ENCODE measurements at places on chromosomes 5 and 9.

DNA sequence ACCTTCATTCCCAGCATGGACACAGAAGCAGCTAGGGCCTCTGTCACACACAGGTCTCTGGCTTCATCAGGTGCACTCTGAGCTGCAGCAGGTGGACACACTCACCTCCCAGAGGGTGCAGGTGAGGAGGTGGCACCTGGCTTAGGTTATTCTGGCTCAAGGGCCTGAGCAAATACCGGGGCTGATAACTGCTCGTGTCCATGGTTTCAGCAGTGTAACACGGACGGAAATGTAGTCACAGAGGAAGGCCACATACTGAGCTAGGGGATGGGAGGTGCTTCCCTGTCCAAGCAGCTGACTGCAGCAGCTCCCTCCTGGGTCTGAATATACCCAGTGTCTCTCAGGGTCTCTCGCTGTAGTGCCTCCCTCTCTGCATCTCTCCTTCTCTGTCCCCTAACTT, 5.7 kb downstream of the PHF2 start:
- DNase-seq: no peak

DNA sequence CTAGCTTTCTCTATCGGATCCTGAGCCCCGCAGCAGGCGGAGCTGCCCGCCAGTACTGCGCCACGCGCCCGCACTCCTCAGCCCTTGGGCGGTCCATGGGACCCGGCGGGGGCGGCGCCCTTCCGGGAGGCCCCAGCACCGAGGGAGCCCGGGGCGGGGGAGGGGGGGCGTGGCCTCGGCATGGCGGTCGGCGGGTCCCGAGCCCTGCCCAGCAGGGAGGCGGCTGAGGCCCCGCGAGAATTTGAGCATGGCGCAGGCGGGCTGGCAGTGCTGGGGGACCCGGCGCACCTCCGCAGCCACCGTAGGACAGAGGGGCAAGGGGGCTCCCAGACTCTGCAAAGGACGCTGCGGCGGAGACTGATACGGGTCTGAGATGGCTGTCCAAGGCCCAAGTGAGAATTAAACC, 6.8 kb downstream of the ZDHHC11B start:
- no peak for DNase-seq

DNA sequence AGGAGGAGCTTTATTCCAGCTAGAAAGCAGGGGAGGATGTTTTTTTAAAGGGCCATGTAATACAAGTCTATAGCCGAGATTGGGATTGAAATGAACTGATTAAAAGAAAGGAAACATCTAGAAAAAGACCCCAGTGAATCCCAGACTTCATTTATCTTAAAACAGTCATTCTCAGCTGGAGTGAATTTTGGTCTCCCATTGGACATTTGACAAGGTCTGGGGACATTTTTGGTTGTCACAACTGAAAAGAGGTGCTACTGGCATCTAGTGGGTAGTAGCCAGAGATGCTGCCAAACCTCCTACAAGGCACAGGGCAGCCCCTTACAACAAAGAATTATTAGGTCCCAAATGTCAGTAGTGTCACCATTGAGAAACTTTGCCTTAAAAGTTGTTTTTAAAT, 16.3 kb upstream of the SPINK4 start:
- DNase-seq: no peak

DNA sequence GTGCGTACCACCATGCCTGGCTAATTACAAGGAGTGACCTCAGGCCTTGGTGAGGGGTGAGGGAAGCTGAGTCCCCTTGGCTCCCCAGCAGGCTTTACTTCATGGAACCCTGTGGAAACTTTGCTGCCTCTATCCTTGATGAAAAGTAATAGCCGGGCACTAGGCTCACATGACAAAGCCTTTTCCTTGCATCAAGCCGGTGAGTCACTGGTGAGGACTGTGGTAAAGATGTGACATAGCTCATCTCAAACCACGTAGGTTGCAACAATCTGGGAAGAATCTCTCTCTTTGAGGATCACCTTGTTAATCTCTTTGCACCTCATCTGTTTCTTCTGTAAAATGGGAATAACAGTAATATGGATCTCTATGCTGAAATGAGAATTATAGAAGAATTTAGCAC, 116.3 kb upstream of the SLC25A48 start:
- DNase-seq: no peak

- peak; percentile 76 for DNase-seq
Observed at GRCh38 chr9:119868694-119869093, 499.5 kb upstream of the BRINP1 start.

DNA sequence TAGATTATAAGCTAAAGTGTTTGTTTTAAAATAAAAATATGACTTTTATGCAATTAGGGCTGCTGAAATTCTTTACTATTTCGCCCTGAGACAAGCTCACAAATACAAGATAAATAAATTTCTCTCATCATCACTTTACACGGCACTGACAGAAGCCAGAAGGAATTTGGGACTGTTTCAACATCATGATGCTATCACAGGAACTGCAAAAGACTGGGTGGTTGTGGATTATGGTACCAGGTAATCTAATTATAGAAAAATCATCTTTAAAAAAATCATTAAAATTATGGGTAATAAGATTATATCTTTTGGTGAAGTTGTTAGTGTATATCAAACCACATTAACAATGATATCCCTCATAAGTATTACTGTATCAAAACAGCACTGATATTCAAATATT, 95.0 kb downstream of the MAN2A1 start:
- no peak for DNase-seq

GRCh38 chr9:122944960-122945888, 4.4 kb downstream of the RABGAP1 start:
- no peak for DNase-seq

DNA sequence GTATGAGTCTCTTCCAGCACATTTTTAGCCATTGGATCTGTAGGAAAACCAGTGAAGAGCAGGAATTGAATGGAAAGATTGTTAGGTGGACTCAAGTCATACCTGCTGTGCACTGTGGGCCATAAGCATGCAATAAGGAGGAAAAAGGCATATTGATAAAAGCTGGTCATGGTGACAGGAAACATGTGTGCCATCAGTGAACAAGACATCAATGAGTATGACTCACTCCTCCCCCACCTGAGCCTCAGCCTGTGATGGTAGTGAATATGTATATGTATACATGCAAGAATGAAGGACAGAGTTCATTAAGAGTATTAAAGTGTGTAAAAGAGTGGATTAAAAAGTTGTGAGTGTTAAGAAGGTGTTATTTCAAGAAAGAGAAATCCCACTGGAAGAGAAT, 164.5 kb downstream of the TMEM38B start:
- DNase-seq: no peak

DNA sequence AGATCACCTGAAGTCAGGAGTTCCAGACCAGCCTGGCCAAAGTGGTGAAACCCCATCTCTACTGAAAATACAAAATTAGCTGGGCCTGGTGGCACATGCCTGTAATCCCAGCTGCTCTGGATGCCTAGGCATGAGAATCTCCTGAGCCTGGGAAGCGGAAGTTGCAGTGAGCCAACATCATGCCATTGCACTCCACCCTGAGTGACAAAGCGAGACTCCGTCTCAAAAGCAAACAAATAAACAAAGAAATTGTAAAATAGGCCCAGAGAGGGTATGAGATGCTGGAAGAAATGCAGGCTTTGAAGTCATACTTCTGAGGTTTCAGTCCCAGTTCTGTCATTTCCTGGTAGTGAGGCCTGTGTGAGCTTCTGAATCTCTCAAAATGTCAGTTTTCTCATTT, 5.3 kb upstream of the ARHGEF37 start:
- DNase-seq: no peak

DNA sequence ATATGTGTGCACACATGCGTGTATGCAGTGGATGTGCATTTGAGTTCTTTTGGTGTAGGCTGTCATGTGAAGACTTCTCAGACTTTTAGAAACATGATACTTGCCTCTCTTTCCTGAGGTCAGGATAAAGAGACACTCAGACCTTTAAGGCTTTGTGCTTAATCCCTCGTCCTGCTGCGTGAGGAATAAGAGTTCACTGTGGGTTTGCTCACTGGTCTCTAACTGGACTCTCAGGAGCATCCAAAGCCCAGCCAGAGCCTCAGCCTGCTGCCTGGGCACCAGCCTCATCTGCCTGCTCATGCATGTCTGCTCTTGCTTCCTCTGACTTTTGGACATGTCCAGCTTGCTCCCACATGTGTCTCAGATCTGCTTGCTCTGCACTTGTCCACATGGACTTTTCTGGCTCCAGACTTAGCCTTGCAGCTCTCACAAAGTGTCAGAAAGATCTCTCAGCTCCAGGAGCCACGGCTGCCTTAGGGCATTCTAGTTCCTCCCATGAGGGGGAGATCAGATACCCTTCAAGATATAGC, 65.1 kb upstream of the ZNF366 start:
- DNase-seq: no peak

GRCh38 chr9:135705376-135705775, 3.4 kb downstream of the KCNT1 start:
- DNase-seq: no peak

DNA sequence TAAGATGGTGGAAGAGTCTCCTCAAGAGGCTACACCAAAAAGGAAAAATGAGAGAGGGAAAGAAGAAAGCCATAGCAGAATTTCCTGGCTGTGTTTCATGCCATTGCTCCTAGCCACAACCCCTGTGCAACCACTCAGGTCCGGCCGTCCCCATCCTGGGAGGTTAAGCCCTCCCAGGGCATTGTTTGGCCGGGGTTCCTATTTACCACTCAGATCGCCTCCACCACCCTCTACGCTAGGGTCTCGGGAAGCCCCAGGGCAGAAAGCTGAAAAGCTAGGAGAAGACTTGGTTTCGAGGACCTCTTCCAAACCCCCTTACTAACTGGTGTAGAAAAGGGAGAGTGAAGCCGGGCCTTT, 715 bp downstream of the RC3H2 start:
- no peak for DNase-seq

DNA sequence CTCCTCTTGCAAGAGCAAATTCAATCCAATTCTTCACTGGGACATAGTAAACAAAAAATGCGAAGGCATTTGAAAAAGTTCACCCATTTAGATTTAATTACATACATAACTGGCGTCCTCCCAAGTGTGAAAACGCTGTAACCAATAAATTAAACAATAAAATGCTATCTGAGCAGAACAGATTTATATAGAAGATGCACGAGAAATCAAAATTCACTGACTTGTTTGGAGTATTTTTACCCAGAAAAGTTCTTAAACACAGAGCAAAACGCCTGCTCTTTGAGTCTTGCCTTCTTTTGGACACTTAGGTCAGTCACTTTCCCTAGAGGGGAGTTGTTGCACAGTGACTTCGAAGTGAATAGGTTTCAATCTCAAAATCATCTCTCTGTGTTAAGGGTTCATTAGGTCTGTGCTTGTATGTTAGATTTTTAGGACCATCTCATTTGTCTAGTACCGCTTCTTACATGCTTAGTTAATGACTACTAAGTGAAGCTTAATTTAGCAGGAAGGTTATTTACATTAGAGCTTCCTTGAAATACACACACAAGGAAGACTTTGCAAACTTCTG, 1.9 kb downstream of the ALDH1A1 start:
- DNase-seq: no peak

GRCh38 chr9:124212381-124213050, 45.2 kb upstream of the NEK6 start:
- DNase-seq: no peak

- DNase-seq: no peak
Observed at GRCh38 chr9:104780796-104781395, 17.0 kb downstream of the NIPSNAP3B start.

DNA sequence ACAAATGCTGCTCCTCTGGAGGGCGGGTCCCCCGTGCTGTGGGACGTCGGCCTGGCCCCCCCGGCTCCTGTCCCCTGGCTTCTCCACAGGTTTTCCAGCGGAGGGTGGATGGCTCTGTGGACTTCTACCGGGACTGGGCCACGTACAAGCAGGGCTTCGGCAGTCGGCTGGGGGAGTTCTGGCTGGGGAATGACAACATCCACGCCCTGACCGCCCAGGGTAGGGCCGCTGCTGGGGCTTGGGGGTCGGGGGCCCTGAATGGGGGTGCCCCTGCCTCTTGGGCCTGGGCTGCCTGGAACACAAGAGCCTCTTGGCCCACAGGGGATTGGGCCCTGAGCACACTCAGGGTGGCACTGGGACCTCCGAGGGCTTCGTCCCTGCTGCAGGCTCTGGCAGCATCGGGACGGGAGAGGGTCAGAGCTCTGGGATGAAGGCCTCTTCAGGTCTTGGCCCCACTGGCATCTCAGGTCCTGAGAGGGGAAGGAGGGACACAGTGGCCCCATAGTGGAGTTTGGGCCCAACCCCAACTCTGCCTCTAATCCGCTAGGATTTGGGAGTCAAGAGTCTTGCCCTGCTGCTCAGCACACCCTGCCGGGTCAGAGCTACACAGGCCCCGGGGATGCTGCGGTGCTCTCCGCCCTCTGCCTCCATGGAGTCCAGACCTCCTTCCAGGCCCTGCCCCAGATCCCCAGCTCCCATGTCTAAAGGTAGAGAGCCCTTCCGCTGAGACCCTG, 5.2 kb downstream of the FCN2 start:
- DNase-seq: peak; percentile 45

DNA sequence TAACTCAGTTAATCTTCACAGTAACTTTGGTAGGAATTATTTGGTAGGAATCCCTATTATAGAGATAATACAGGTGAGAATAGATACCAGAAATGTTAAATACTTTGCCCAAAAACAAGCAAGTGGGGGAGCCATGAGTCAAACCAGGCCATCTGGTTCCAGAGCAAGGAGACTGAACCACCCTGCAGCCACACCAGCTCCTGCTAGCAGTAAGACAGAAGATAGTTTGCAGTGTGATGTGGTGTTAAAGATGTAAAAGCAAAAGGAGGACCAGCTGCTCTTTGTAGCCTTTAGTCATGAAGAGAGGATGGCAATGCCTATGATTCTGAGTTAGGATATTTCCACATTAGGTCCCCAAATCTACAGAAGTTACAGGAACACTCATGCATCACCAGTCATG, 101.4 kb downstream of the PRKACG start:
- no peak for DNase-seq

DNA sequence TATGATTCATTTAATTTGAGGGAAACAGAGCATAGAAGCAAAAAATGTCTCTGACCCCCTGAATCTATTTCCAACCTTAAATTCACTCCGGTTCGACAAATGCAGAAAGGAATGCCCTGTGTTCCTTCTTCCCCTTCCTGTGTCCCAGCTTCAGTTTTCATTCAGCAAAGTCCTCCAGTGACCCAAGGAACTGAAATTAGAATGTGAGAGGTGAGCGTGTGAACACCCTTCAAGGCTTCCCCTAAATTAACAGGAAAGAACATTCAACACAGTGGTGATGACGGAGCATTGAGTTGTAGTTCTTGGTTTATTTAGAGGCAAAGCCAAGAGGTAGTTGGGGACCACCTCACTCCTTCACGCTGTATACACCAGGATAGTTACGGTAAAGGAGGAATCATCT, 97.6 kb upstream of the CTSL start:
- no peak for DNase-seq

DNA sequence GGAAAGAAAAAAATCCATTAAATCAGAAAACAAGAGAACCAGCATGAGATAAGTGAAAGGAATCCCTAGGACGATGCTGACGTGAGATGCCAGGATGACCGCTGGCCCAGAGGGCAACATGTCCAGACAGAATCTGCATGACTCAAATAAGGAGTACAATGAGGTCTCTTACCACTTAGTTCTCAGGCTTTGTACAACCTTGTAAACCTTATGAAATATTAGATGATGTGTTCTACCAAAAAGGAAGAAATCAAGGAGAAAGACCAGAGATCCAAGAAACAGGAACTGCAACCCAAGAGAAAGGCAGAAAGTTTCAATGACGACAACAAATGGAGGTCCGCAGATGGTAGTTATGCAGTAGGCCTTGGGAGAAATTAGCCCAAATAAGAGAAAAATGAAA, 2.8 kb upstream of the GPR150 start:
- DNase-seq: peak; percentile 28

GRCh38 chr5:77882670-77883257, 106.6 kb upstream of the TBCA start:
- DNase-seq: no peak
